ENCODE measurements at places on chromosomes 2 and 18.
A peak's percentile ranks its signal among the peaks of the same experiment; 100 is the strongest.

DNA sequence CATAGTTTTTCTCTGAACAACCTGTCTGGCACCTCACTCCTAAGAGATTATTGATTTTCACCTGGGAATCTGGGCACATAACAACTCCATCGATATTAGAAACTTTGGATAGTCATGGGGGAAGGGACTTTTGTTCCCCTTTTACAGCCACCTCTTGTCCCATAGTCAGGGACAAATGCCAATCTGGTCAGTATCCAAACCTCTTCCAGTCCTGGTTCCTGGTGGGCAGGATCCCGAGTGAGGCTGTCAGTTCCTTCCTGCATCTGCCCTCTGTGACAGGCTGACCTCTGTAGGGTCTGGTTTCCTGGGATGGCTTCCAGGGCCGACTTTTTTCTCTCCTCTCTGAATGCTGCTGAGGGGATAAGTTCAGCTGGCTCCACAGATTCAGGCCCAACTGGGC is 11.0 kb downstream of the KIF5C start:
- no peak for DNase-seq

GRCh38 chr2:122531290-122532071 is 776.0 kb downstream of the TSN start:
- no peak for DNase-seq

DNA sequence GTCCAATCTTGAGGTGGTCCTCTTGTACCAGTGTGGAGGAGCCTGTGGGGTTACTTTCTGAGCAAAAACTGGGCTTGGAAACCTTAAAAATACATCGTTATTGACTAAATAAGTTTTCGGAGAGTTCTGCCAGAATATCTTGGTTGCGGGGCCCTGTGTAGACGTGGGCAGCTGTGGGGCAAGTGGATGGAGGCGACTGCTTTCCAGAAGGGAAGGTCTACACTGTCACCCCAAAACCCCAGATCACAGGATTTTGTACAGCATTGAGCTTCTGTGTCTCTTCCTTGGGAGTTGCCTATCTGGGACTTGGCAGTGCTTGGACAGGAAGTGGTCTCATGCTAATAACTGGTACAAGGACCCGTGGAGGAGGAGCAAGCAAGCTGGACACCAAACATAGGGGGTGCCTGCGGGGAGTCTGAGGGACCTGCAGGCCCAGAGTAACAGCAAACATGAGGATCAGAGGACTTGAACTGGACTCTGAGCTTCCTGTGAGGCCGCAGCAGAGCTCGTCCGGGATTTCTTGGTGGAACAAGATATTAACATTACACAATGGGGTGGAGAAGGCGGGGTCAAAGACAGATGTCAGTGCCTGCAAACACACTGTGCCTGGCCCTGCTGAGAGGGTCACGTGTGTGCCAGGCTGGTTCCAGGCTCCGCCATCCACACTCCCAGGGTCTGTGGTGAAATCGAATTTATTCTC is 48.0 kb upstream of the CTLA4 start:
- DNase-seq, result no peak

- no peak for DNase-seq
Observed at GRCh38 chr2:144133936-144134665, 385.8 kb downstream of the ZEB2 start.

GRCh38 chr2:54240515-54241469 is 15.2 kb downstream of the TSPYL6 start:
- DNase-seq, result no peak

DNA sequence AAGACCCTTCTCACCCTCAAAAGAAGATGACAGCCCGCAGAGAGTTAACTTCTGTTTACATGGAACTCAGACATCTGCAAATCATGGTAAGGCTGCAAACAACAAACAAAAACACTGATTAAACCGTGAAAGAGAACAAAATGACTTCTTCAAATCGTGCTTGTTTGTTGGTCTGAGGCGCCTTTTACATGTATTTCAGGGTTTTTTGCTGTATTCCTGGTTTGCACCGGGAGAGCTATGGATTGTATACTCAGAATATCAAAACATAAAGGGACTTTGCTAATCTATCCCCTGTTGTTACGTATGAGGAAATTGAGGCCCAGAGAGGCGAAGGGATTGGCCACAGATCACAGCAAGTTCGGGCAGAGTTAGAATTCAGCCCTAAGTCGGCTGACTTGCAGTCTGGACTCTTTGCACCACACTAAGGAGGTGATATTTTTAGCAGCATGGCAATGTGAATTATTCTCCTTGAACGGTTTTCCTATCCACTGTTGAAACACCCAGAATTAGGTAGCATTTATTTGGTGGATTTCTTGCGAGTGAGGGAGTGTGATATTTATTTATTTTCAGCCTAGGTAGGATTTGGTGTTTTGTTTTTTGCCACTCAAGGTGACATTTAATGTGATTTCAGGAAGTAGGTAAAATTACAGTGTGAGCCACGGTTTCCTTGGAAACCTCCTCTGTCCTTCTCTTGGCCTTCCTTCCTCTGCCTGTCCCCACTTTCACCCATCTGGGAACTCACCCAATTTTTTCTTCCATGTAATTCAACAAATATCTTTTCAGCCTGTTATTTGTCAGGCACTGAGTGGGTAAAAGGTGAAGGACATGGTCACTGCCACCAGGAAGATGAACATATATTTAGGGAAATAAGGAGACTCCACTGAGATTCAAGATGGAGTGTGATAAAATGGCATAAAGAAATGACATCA is 980 bp upstream of the PDE6D start:
- DNase-seq, result peak; percentile 44

- DNase-seq, result no peak
Observed at GRCh38 chr2:62408241-62408677, 97.7 kb downstream of the TMEM17 start.

GRCh38 chr2:179180242-179180641 is 84.4 kb downstream of the SESTD1 start:
- no peak for DNase-seq

GRCh38 chr2:11963966-11964365 is 217.5 kb downstream of the LPIN1 start:
- no peak for DNase-seq

- DNase-seq, result peak; percentile 83
Observed at GRCh38 chr18:74493689-74494088, 2.5 kb upstream of the CNDP2 start.

DNA sequence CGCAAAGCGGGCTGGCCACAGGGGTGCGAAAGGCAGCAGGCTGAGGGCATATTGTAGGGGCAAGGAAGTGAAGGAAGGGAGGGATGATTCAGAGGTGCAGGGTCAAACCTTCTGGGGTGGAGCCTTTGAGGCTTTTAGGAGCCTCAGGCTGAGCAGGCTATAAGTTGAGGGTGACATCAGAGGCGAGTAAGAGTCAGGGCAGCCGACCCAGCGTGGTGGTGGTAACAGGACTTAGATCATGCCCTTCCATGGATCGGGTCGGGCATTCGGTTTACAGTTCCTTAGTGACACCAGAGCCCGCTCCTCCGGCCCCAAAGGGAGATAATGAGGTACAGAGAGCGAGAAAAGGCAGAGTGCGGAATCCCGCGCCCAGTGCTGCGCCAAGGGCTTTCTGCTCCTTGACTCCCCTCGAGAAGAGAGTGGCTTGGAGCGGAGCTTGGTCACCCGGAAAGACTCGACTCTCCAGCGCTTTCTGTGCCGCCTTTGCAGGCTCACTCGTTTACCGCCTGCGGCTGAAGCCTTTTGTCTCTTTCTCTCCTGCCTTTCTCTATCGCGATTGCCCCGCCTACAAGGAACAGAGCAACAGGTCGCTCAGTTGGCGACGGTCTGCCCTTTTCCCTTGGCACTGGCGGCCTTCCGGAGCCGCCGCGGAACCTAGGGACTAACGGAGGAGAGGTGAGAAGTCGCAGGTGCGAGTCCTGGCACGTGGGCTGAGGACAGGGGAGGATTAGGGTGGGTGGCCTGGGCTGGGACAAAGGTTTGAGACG is 720 bp downstream of the LBX2 start:
- peak; percentile 48 for DNase-seq

GRCh38 chr2:65349863-65350262 is 82.5 kb downstream of the SPRED2 start:
- peak; percentile 67 for DNase-seq

DNA sequence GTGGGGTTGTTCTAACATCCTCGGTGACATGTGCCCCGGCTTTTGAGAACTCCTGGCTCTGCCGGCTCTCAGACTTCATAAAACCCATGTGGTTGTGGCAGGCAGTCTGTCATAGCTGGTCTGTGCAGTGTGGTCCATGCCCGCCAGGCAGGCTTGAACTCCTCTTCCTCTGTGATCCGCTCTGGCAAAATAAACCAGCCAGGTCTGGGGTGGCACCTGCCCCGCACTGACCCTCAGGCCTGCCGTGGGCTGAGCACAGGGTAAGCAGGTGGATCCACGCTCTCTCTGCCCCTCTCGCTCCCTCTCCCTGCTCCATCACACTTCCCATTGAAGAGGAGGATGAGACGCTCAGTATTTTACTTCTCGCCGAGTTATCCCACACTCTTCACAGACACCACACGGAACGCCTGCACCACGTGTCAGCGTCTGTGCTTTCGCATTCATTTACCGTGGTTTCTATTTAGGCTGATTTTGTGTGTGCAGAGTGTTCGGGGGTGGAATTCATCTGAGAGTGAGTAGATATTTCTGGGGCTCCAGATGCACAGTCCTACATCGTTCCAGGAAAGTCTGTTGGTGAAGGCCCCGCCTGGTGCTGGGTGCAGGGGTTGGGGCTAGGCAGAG is 56.4 kb downstream of the RTP5 start:
- no peak for DNase-seq

GRCh38 chr2:43776324-43776723 is 2.5 kb downstream of the DYNC2LI1 start:
- no peak for DNase-seq

DNA sequence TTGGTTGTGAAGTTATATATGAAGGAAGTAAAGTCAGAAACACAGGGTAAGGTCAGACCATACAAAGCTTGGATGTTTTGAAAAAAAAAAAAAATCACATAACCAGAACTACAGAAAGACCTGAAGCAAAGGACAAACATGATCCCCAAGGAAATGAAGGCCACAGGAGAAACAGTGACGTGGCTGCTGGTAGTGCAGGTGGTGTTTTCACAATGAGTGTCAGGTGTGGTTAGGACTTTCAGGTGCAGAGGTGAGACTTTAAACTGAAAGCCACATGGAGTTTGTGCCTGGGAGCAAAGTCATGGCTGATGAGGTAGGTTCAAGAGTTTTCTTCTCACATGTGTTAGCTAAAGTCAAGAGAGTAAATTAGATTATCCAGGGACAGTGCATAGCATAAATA is 270.7 kb downstream of the PIEZO2 start:
- DNase-seq, result no peak

DNA sequence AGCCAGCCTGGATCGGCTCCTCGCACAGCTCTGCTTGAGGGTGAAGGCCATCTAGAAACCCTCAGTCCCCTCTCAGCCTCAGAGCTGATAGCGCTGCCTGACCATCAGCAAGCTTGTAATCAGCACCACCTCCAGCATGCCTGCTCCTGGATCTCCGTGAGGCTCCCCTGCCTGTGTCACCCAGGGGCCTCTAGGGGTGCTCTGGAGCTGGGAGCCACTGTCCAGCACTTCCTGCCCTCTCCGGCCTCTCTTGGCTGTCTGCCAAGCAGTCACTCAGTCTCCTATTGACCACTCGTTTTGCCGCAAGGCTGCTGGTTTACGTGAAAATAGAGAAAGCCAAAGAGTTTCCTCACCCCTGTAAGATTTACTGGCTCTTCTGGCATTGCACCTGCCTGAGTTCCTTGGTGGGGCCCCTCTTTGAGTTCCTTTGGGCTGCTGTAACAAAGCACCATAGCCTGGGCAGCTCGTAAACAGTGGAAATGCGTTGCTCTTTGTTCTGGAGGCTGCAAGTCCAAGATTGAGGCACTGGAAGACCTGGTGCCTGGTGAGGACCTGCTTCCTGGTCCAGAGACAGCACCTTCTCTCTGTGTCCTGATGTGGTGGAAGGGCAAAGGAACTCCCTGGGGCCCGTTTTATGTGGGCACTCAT is 17.9 kb downstream of the CAPN10 start:
- DNase-seq, result no peak

- no peak for DNase-seq
Observed at GRCh38 chr2:145199042-145199441, 679.1 kb upstream of the ZEB2 start.

GRCh38 chr2:236960531-236960930 is 125.2 kb upstream of the COPS8 start:
- no peak for DNase-seq

DNA sequence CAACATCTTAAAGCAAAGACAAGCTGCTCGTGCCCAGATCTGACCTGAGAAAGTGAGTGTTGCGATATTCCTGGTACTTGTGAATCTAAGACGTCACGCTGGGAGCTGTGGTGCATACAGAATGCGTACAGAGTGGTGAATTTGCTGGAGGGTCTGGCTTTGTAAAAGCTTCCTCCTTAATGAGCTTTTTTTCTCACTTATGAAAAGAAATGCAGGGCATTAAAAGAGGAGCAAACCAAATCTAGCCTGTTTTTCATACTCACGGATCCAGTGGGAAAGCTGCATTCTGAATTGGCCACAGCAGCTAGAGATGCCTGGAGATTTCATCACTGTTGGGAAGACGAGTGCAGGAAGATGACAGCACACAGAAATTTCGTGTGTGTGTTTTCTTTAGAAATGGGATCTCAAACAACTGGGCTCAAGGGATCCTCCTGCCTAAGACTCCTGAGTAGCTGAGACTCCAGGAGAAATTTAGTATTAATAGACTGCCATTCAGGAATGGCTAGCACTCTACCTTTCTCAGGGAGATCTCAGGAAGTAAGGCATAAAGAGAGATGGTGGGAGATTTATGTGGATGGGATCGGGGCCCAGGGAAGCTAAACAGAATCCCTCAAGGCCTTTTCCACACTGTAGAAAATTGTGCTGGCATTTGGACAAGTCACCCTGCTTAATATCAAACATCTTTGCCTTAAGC is 181.3 kb downstream of the ALPK2 start:
- no peak for DNase-seq

DNA sequence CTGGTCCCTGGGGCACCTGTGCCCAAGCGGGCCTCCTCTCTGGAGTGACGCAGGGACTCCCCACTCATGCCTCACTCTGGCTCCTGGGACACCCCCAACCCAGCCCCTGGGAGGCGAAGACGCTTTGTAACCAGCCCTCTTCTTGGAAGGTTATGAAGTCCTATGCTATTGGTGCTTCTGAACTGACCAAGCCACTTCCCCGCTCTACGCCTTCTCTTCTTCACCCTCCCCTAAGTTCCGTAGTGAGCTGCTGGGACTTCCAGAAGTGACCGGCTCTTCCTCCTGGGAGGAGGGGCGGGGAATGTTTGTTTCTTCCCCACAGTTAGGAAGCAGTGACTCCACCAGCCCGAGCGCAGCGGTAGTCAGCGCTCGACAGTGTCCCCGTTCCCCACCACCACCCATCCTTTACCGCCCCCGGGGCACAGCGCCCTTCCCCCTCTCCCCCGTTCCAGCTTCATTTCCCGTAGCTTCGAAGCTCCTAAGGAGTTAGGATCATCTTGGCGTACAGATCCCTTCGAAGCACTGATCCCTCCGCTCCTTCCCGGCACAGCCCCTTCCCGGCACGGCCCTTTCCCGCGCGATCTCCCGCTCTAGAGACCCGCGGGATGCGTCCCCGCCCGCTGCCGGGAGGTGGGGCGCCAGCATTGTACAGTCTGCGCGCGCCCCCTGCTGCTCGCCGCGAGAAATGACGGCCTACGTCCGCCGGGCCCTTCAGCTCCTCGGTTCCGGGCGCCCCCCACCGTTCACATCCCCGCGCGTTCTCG is 25.3 kb upstream of the NOTO start:
- DNase-seq, result peak; percentile 82

Data from common myeloid progenitor, CD34-positive (primary cell).